ENCODE measurements at places on chromosomes 4 and X.
A peak's percentile ranks its signal among the peaks of the same experiment; 100 is the strongest.

DNA sequence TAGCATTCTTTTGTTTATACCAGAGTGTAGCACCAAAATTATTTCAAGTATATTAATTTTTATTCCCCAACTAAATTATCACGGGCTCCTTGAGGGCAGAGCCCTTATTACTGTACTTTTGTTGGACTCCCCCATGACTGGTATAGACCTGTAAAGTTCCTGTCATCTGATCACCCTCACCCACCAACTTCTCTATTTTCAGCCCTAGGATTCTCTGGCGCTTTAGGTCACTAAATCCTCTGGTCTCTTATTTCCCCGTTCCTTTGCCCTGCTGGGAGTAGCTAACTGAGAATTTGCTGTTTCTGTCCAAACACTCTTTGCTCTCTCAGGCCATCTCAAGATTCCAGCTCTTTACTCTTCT lies 3.2 kb upstream of the XKRX start:
- no peak overlapping the region for H3K4me3 ChIP-seq
- no peaks in the 10 kb centered on the region for H3K36me3 ChIP-seq
- no peaks in the 10 kb centered on the region for H3K4me1 ChIP-seq
- DNase-seq: no peak
- H3K27me3 ChIP-seq: peaks cover 48% of the 10 kb centered on the region

GRCh38 chr4:81421346-81422218 lies 50.1 kb downstream of the RASGEF1B start:
- no peaks in the 10 kb centered on the region for H3K4me1 ChIP-seq
- H3K36me3 ChIP-seq: no peaks in the 10 kb centered on the region
- no peak overlapping the region for H3K4me3 ChIP-seq
- no peak for DNase-seq
- peak overlapping the region; percentile 62 for H3K27ac ChIP-seq
- H3K27me3 ChIP-seq: no peaks in the 10 kb centered on the region

- peak overlapping the region; percentile 63 for H3K4me3 ChIP-seq
- peaks cover 20% of the 10 kb centered on the region for H3K27me3 ChIP-seq
- H3K27ac ChIP-seq: no peak overlapping the region
- DNase-seq: peak; percentile 56
Measured at GRCh38 chr4:37453281-37453998, 208.9 kb downstream of the NWD2 start.

- H3K36me3 ChIP-seq: no peaks in the 10 kb centered on the region
- no peaks in the 10 kb centered on the region for H3K4me1 ChIP-seq
- DNase-seq: no peak
- no peak overlapping the region for H3K4me3 ChIP-seq
- no peak overlapping the region for H3K27ac ChIP-seq
- peaks cover 37% of the 10 kb centered on the region for H3K27me3 ChIP-seq
Measured at GRCh38 chrX:20061855-20062254, 54.9 kb downstream of the MAP7D2 start.

- no peak for DNase-seq
- H3K27me3 ChIP-seq: no peaks in the 10 kb centered on the region
- no peaks in the 10 kb centered on the region for H3K36me3 ChIP-seq
- H3K27ac ChIP-seq: no peak overlapping the region
- no peak overlapping the region for H3K4me3 ChIP-seq
Measured at GRCh38 chr4:77430847-77431246, 174.8 kb upstream of the CXCL13 start.

DNA sequence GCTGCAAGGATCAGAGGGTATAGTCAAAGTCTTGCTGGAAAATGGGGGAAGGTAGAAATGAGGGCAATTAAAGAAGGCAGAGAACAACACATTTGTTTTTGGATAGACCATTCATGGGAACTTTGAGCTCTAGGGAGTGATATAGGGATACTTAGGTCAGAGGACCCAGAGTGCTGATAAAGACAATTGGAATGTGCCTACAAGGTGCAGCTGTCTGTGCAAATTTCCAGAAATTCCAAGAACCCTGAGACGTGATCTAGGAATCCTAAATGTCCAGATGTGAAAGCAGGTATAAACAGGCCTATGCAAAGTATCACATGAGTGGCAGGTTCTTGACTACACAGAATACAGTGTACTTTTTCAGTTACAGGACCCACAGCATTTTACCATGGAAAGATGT lies 24.2 kb downstream of the FNIP2 start:
- no peaks in the 10 kb centered on the region for H3K4me1 ChIP-seq
- H3K27me3 ChIP-seq: no peaks in the 10 kb centered on the region
- H3K27ac ChIP-seq: no peak overlapping the region
- H3K36me3 ChIP-seq: no peaks in the 10 kb centered on the region
- no peak overlapping the region for H3K4me3 ChIP-seq

DNA sequence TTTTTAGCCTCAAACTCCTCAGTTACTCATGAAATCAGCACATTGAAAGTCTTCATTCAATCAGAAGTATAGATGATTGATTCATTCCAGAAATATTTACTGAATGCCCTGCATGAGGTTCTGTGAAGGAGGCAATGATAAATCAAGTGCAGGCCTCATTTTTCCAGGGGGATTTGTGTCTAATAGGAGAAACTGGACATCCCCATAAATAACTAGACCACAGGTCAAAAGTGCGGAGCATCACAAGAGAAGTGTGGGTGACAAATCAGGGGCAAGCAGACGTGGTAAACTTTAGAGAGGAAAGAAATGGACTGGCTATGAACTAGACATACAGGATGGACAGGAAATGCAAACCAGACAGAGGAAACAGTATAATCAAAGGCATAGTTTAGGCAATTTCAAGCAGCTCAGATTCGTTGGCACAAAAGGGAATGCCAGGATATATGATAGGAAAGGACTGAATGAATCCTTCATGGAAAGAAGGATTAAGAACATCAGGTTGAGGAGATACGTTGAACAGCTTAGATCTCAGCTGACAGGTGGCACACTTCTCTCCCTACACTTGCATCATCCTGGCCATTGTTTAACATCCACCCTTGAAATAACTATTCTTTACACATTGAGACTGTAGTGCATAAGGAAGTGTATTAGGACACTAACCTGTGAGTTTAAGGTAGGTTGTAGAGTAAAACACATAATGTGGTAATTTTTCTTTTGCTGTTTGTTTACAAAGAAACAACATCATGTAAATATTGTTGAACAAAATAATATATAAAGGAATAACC lies 69.6 kb upstream of the RASGEF1B start:
- H3K27ac ChIP-seq: no peak overlapping the region
- no peak for DNase-seq
- no peaks in the 10 kb centered on the region for H3K27me3 ChIP-seq
- no peak overlapping the region for H3K4me3 ChIP-seq
- H3K36me3 ChIP-seq: no peaks in the 10 kb centered on the region

- no peaks in the 10 kb centered on the region for H3K4me1 ChIP-seq
- no peaks in the 10 kb centered on the region for H3K36me3 ChIP-seq
- no peak for DNase-seq
- no peak overlapping the region for H3K27ac ChIP-seq
Measured at GRCh38 chr4:147578051-147578476, 39.1 kb upstream of the TMEM184C start.

All from breast epithelium (tissue), 4 donors.